ENCODE measurements at places on chromosomes 7 and 10. TPM values are rescaled to one million over a fixed set of nuclear protein-coding genes. Genes with fewer than 3 reads are reported as not detected.

The NUTM2A gene
- total RNA-seq = not detected

The TMEM140 gene
- 9.2 TPM for total RNA-seq

The RAPGEF5 gene
- total RNA-seq = 0.21 TPM

The ADAM12 gene
- total RNA-seq = not detected

The LIPN gene
- not detected for total RNA-seq

The NUTM2B gene
- total RNA-seq = 0.49 TPM

The OR9A2 gene
- total RNA-seq = not detected

The HACD1 gene
- total RNA-seq = 0.41 TPM

The SLC29A4 gene
- 0.42 TPM for total RNA-seq

The GNG11 gene
- not detected for total RNA-seq

The TAF5 gene
- total RNA-seq = 16.3 TPM

The TSPAN33 gene
- total RNA-seq = 7.2 TPM
